Activated CD8-positive, alpha-beta memory T cell treated with anti-CD3 and anti-CD28 coated beads, Interleukin-2, amount 50 U/mL, for 48 hours (primary cell): ENCODE measurements at places on chromosomes 12 and 14.

- no peak for DNase-seq
Measured at GRCh38 chr12:46402941-46403718, 30.6 kb upstream of the SLC38A2 start.

DNA sequence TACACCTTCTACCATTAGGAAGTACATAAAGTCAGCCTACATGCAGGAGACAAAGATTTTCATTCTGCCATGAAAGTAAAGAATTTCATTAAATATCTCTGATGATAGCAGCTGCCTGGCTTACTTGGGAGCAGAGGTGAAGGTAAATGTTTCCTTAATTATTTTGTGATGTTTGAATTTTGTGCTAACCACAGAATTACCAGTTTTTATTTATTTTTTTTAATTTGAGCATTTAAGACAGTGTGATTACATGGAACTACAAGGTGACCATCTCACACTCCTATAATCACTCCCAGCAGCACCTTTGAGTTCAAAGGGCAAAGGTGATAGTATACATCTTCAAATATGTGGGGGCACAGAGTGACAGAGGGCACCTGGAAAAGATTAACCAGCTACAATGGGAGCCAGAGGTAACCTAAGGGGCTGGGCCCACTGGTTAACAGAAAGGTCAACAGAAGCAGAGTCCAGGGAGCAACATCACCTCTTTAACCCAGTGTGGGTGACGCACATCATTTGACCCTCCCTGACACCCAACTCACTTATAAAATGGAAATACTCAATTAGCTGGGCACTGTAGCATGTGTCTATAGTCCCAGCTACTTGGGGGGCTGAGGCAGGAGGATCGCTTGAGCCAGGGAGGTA lies 65.0 kb downstream of the GCH1 start:
- no peak for DNase-seq

DNA sequence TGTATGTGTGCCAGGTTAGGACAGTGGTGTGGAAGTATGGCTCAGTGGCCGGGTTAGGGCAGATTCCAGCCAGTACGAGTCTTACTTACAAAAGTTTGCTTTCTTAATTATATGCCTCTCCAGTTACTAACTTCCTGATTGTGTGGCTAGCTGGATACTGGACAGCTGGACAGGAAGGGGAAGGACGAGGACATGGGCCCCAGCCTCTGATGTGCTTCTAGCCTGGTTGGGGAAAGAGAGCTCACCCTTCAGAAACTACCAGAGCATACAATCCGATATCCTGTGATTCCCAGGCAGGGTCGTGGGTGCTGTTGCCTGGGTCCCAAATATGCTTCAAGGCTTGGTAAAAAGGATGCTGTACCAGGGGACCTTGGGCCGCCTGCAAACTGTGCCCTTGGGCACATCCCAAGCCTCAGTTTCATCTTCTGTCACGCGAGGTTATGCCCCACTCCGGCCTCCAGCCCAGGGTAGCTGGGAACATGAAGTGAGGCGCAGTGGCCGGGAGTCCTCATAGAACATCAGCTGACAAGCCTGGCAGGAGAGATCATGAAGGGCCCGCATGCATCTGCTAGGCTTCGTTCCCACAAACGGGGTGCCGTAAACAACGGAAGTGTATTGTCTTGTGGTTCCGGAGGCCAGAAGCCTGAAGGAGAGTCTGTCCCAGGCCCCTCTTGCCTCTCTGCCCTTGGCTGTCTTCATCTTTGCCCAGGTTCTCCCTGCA lies 23.2 kb upstream of the RIN3 start:
- DNase-seq = peak; percentile 30

- DNase-seq = no peak
Measured at GRCh38 chr14:59664741-59665140, 88.1 kb upstream of the CCDC175 start.

GRCh38 chr14:89085231-89085731 lies 260.8 kb downstream of the TTC8 start:
- DNase-seq = no peak

- DNase-seq = no peak
Measured at GRCh38 chr12:46470036-46470627, 97.6 kb upstream of the SLC38A2 start.

DNA sequence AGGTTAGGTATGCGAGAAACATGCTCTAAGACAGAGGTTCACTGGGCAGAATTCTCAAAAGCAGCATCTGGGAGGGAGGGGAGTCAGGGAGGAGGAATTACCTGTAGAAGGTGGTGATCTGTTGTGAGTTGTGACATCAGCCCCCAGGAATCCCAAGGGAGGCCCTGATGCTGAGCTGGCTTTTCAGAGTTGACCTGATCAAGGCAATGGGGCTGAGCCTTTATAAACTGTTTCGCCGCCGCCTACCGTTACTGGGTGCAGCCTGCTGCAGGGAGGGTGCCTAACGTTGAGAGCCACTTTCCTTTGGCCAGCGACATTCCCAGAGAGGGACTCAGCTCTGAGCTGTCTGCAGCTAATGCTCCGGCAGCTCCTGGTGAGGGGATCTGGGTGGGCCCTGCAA lies 257.9 kb upstream of the TMEM132C start:
- DNase-seq = no peak

GRCh38 chr14:34403646-34404045 lies 58.4 kb downstream of the SPTSSA start:
- no peak for DNase-seq

GRCh38 chr12:57232156-57232756 lies 2.7 kb downstream of the SHMT2 start:
- DNase-seq = no peak

DNA sequence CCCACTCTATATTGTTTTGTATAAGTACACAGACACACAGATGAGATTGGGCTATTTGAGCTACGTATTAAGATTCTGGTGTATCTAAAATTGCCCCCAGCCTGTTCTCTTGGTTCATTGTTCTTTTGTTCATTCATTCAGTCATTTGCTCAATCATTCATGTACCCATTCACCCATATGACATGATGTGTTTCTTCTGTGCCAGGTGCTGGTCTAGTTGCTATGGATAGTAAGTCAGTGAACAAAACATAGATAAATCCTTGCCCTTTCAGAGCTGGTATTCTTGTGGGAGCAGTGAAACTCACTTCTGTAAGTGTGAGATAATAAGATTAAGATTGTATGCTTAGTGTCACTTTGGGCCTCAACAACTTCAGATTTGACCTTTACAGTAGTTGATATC lies 191.3 kb downstream of the TMTC2 start:
- DNase-seq = no peak

GRCh38 chr14:64915797-64916196 lies 1.5 kb downstream of the CHURC1 start:
- no peak for DNase-seq

DNA sequence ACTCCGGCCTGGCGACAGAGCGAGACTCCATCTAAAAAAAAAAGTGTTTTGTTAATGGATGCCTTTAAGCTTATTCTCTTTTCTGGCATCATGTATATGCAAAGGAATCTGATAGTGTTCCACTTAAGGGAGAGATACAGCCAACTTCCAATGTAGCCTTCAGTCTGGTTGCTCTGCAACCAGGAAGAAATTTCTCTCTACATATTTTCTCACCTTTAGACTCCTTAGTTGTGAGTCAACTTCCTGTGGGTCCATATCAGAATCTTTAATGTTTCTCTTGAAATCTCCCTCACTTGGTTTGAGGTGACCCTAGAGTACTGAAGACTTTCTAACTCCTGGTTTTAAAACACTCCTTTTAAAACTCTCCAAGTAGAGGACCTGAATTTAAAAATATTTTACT lies 340.4 kb downstream of the SLC6A15 start:
- no peak for DNase-seq

- no peak for DNase-seq
Measured at GRCh38 chr12:3285570-3285969, 205.4 kb upstream of the PRMT8 start.

DNA sequence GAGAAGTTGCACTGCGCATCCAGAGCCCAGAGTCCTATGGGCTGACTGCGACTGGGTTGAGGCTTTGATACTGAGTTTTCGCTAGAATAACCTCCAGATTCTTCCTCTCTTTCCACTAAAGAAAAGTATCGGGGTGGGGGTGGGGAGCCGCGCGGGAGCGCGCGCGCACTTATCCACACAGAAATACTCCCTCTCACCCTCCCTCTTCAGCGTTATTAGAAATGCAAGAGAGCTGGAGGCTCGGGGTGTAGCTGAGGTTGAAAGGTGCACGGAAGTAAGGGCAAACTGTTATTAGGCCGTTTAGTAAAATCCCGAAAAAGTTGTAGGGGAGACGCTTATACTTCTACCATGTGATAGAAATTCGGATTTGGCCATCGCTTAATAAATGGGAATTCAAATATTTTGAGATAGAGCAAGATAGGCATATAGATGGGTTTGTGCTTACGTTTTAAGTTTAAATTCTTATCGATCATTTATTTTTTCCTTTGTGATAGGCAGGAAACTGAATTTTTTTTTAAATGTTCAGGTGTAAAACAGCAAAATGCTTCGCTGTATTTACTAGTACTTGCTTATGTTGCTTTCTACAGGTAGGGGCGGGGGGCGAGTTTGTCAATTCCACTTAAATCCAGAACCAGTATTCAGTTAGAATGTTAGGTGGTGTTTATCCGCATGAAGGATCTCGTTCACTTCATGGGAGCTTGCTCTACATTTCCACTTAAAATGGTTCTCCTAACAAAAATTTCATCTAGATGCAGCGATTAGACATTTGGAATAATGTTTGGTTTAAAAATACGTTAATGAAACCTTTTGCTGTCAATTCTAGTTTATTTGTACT lies 1.1 kb downstream of the ARHGAP5 start:
- no peak for DNase-seq

GRCh38 chr12:13200841-13201240 lies 4.3 kb downstream of the EMP1 start:
- DNase-seq = no peak

DNA sequence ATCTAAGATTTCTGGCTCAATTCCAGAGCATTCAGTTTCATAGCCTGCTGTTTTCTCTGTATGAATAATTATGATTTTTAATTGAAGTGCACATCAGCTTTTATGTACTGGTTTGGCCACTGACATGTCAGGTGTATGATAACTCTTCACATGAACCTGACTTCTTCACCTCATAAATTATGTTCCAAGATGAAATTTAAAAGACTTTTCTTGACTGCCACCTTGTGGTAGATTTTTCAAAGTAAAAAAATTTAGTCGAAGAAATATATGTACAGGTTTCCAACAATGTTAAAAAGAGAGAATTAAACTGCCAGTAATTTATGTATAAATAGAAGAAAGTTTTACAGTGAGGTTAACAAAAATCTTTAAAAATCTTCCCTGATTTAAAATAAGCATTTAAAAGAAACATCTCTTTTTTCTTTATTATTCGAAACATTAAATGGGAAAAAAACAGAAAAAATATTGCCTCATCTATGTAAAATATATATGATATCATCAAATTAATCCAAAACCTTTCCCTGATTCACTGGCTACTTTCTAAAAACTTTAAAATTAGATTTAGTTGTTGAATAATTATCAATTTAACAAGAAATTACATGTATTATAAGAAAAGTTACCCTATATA lies 124.9 kb upstream of the ATXN7L3B start:
- DNase-seq = no peak
